ENCODE measurements at places on chromosomes 7 and 10.

- DNase-seq: no peak
Measured at GRCh38 chr7:128010391-128011127, 20.7 kb downstream of the LRRC4 start.

DNA sequence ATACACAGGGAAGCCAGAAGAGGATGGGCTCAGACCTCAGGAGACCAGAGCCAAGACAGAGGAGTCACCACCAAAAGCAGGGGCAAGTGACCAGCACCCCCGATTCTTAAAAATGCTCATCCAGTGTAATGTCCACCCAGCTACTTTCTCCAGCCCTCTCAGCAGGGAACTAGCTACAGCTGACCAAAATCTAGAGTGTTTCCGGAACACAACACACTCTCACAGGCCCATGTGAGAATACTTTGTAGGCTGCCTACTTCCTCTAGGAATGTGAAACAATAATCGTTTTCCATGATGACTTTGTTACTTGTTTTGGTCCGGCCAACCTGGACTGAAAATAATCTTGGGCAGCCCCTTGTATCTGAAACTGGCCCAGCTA is 14.5 kb downstream of the PSAP start:
- no peak for DNase-seq

- DNase-seq: peak; percentile 9
Measured at GRCh38 chr7:78863281-78863680, 590.2 kb downstream of the MAGI2 start.

GRCh38 chr10:62327885-62328284 is 46.3 kb upstream of the ZNF365 start:
- DNase-seq: no peak

GRCh38 chr10:16965344-16965616 is 148.1 kb upstream of the RSU1 start:
- no peak for DNase-seq

- DNase-seq: no peak
Measured at GRCh38 chr7:128350708-128351295, 7.1 kb upstream of the RBM28 start.

GRCh38 chr10:77012812-77013500 is 624.7 kb downstream of the KCNMA1 start:
- DNase-seq: no peak

GRCh38 chr10:74335501-74335900 is 184.5 kb downstream of the ADK start:
- DNase-seq: no peak

DNA sequence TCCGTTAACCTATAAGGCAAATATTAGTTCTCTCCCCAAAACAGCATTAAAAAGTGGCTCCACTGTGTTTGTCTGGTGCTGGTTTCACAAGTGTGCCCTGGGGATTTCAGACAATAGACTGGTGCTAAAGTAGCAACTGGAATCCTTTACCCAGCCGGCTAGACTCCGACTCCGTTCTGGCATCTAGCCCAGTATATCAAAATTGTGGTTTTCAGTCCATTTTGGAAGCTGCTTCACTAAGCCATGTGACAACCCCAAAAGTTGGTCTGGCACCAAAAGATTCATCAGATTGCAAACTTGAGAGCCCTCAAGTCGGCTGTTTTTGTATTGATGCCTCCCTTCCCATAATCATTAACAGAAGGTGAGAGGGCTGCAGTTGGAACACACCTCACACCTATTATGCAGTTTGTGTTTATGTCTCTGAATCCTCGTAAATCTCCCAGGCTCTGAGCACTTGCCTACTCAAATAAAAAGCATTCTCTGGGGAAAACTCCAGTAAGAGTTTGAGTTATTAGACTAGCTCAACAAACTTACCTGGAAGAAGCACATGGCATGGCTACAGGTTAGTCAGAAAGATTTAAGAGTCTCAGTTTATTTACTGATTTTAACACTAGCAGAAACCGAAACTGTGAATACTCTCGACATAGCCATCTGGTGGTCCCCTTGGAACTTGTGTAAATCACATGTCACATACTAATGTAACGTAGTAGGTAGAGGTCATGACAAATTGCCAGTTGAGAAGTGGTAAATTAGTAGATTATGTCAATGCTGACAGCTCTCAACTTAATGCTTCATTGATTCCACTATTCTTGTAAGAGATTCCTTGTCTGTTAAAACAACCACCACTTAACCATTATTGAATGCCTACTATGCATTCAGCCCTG is 14.8 kb upstream of the WNT16 start:
- DNase-seq: peak; percentile 39

- DNase-seq: peak; percentile 1
Measured at GRCh38 chr10:97584060-97584797, at the start of gene HOGA1. TSS of gene HOGA1 (plus strand) at chr10:97584389. CDS start at chr10:97584704, 315 bp downstream.
